ENCODE measurements at places on chromosomes 13 and 19. TPM values are rescaled to one million over a fixed set of nuclear protein-coding genes. Genes with fewer than 3 reads are reported as not detected.

DNA sequence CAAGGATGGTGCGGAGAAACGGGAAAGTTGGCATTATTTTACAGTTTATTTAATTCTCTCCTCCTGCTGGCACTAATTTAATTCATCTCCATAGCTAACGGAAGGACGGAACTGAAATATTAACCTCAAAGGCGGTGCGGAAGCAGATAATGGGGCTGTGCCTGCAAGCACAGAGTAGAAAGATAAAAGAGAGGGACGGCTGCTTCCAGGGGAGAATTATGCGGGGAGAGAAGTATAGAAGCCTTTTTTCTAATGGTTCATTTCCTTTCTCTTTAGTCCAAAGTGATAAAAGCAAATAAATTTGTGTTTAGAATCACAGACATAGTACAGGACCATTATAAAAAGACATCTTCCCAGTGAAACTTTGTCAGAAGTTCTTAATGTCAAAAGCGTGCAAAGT, 34.5 kb upstream of the UQCRFS1 start:
- DNase-seq: peak; percentile 19

GRCh38 chr19:29836409-29836825, 24.6 kb downstream of the CCNE1 start:
- DNase-seq: no peak

DNA sequence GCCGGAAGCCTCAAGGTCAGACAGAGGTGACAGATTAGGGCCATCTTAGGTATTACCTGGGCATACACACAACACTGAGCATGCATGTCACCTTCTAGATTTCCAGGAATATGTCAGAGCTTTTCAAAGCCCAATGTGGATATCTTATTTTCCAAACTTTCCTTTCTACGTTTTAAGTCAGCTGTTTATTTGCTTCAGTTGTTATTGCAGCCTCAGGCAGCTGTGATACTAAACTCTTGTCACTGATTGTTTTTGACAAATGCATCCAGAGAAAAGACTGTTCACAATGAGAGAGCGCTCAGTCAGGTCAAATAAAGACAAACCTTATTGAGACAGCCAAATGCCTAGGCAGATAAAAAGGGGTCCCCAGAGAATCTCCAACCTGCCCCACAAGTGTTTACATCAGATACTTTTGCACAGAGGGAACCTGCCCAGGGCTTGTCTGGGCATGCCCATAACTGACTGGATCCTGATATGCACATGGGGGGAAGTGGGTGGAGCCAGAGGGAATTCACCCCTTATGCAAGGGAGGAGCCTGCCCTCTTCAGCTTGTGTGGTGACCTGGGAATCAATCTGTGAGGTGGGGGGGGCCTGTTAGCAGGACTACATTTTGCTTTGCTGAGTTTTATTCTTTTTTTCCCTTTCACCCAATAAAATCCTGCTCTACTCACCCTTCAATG, 28.5 kb downstream of the MED4 start:
- no peak for DNase-seq

The SYNGR4 gene
- 0.35 TPM for polyA plus RNA-seq

- DNase-seq: no peak
Measured at GRCh38 chr19:3857449-3858003, 11.3 kb downstream of the ZFR2 start.

DNA sequence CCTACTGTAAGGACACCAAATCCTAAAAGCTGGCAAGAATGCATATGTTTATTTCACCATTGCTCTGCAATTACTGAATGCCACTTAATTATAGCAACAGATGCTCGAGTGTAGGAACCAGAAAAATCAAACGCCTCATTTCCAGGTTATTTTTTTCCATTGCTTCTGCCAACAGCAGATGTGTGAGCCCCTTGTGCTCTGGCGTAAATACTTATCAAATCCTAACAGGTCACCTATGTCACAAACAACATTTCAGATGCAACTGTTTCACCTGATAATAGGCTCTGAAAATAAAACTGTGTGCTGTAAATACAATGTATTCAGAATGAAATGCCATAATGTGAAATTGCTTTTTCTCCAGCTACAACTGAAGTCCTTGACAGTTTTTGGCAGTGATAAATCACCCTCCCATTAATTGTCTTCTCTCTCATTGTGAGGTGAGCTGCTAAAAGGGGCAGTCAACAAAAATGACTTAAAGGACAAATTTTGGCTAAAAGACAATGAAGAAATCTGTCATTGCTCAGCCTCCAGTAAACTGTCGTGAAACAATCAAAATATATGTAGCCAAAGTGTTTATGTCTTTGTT, 344.0 kb downstream of the DACH1 start:
- peak; percentile 62 for DNase-seq

Data from spinal cord (tissue), 10 donors.